Stimulated activated CD8-positive, alpha-beta memory T cell treated with anti-CD3 and anti-CD28 coated beads, Interleukin-15, amount 100 ng/mL, for 1 hour (primary cell): ENCODE measurements at places on chromosomes 5 and 9.

GRCh38 chr9:98285446-98285845, 30.0 kb upstream of the TBC1D2 start:
- DNase-seq, result no peak

GRCh38 chr9:132702254-132702653, 32.0 kb downstream of the GTF3C4 start:
- DNase-seq, result no peak

DNA sequence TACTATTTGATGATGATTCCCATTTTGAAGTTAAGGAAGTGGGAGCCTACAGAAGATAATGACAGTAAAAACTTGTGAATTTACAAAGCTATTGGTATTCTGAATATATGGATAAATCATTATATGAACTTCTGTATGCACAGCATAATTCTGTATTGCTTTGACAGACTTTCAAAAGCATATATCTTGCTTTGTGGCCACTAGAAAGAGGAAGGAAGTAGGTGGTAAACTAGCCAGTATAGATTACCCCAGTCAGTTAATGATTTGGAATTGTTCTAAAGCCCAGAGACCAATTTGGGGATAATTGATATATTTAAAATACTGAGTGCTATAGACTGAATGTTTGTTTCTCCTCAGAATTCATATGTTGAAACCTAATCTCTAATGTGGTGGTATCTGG, 53.0 kb downstream of the NR2F1 start:
- no peak for DNase-seq

- no peak for DNase-seq
These were observed 378.7 kb downstream of the ENC1 start for GRCh38 chr5:74261866-74262265.

- DNase-seq, result no peak
These were observed 47.4 kb upstream of the SLC2A8 start for GRCh38 chr9:127349483-127350113.

DNA sequence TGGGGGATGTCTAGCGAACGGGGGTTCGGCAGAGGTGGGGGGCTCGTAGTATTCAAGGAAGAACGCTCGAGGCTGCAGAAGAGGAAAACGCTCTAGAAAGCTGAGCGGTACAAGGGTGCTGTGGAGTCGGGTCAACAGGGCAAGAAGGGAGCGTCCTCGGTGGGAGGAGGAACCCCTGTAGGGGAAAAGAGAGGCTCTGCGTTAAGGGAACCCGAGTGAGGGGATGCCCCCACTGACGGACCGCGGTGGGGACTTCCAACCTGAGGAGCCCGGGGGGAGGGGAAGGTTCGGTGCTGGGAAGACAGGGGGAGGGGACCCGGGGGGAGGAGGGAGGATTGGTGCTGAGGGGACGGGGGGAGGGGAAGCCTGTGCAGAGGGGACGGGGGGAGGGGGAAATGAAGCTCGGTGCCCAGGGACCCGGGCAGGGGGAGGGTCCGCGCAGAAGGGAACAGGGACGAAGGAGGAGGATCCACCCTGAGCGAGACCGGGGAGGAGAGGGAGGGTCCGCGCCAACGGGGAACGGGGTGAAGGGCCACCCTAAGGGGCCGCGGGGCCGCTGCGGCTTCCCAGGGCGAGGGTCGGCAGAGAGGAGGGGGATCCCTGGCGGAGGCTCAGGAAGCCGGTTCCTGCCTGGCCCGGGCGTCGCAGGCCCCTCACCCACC, 621 bp downstream of the NR6A1 start:
- no peak for DNase-seq

DNA sequence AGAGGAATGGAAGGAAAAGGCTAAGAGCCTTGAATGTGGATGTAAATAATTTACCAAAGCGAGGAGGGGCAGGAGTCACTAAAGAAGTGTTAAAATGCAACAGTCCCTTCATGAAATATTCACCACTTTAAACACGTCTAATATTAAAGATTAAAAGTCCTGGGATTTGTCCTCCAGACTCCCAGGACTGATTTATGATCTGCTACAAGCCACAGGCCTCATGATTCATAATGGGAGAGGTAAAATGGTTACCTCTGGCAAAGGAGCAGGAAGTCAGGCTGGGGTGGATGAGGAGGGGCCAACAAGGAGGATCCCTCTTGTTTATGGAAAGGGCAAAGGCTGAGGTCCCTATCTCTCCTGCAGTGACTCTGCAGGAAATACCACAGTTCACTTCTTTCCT, 292.4 kb downstream of the TRIM32 start:
- no peak for DNase-seq

DNA sequence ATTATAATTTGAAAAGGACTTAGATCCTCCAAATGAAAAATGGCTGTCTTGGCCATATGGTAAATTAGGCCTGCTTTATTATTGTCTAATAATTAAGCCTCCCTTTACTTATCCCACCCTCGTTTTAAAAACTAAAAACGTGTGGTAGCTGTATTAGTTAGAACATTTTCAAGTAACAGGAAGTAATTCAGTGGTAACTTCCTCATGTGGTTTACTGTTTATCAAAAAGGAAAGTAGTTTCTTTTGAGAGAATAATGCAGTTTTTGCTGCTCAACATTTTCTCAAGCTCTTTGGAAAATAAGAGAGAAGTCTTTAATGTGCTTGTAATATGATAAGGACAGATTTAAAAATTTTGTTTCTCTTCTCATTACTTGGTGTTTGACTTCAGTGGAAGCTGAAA, 26.0 kb downstream of the ZCCHC7 start:
- DNase-seq, result no peak

- DNase-seq, result no peak
These were observed 7.4 kb downstream of the GALNT10 start for GRCh38 chr5:154197801-154198491.

- no peak for DNase-seq
These were observed 42.9 kb upstream of the GALNT10 start for GRCh38 chr5:154147666-154148065.
